ENCODE measurements at places on chromosomes 3 and 15.

- no peak for DNase-seq
Measured at GRCh38 chr3:171776411-171776810, 33.9 kb downstream of the PLD1 start.

GRCh38 chr3:20054549-20054987 lies 14.3 kb downstream of the KAT2B start:
- DNase-seq, result no peak

DNA sequence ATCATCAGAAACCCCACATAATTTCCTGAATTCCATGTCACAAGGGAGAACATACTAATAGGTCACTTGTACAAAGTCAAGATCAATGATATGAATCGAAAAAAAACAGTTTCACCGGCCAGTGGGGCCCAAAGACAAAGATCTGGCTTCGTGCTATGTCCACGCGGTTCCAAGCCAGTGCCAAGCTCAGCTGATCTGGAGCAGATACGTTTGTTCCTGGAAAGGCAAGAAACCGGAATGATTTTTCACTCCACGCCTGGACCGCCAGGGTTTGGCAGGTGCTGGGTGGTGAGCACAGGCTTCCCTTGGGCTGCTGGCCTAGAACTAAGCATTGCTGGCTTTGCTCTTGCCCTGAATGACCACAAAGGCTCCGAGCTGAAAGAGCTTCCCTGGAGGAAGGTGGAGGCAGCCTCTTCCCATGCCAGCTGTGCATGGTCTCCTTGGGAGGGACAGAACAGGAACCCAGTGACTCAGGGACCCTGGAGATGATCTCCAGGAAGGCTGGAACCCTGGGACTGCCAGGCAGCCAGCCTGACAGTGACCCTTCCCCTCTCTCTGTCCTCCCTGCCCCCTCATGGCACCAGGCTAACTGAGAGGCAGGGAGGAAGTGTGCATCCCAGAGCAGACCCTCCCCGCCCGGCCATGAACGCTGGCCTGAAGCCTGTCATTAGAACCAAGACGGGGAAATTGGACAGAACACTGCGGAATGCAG lies 40.9 kb downstream of the TRPM1 start:
- DNase-seq, result no peak

DNA sequence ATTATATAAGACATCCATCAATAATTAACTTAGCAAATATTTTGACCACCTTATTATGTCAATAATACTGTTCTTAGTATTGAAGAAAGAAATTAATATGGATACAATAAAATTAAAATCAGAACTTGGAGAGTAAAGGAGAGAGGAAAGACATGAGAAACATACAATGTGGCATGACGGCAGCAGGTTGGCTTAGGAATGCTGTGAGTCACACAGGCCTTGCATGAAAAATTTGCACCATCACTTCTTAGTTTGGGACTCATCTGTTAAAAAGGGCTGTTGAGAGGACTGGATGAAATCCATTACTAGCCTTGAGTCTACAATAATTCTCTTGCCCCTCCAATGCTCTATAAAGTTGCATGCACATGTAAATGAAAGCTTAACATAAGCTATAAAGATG lies 880.8 kb downstream of the ROBO1 start:
- DNase-seq, result no peak

DNA sequence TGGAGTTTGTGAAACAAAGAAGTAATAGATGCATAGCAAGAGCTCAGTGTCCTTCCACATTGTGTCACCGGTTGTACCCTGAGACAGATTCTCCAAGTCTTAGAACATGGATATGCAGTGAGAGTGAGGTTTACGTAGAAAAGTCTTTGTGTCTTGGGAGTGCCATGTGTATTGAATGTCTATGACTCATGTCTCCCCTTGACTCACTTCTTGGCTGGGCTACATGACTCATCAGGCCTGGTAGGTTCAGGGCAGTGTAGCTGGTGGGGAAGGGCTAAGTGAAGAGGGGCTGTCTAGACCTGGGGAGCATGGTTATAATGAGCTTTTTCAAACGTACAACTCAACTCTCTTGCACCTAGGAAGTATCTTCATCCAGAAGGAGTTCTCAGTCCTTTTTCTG lies 167.4 kb downstream of the GAP43 start:
- no peak for DNase-seq

DNA sequence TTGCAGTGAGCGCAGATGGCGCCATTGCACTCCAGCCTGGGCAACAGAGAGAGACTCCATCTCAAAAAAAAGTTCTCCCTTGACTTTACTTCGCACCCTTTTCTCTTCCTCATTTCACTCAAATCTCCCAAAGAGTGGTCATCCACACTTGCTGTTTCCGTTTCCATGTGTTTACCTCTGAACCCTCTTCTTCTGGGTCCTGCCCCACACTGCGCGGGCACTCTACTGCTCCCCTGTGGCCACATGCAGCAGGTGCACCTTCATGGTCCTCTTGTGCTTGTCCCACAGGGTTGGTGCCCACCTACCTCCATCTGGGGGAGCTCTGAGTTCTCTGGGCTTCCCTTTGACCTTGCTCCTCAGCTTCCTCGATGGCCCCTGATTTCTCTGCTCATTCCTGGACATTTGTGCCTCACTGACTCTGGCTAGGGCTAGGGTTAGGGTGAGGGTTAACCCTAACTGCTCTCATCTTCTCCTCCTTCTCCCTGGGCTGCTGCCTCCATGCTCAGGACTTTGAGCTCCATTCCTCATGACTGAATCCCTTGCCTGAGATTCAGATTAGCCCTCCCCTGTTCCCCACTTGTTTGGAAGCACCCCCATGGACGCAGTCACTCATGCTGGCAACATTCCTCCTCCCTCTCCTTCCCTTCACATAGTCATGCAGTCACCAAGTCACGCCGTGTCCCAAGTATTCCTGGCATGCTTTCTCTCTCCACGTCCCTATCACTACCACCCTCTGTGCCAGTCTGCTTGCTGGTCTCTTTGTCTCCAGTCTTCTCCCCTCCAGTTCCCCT lies 26.6 kb upstream of the KY start:
- no peak for DNase-seq

GRCh38 chr15:100779331-100780207 lies 100.1 kb upstream of the ALDH1A3 start:
- DNase-seq, result peak; percentile 10

GRCh38 chr3:71585887-71586809 lies 2.6 kb upstream of the FOXP1 start:
- DNase-seq, result no peak

- DNase-seq, result peak; percentile 50
Measured at GRCh38 chr3:138463724-138464490, 29.5 kb downstream of the ESYT3 start.

DNA sequence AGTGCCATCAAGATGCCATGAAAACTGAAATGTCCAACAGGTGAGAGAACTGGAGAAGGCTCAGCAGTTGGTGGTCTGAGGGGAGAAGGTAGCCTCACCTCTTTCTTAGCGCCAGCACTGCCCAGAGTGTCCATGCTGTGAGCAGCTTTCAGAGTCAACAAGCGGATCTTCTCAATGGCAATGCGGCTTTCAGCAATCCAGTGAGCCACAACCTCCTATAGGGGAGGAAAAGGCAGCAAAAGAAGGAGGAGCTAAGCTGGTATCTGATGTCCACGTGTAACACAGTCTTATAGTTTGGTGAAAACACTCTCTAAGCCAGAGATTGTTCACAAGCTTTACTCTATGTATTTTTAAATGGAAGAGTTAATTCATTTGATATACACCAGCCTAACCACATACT lies 36.1 kb upstream of the ACKR4 start:
- no peak for DNase-seq

GRCh38 chr3:30241721-30242120 lies 364.7 kb upstream of the TGFBR2 start:
- DNase-seq, result no peak

DNA sequence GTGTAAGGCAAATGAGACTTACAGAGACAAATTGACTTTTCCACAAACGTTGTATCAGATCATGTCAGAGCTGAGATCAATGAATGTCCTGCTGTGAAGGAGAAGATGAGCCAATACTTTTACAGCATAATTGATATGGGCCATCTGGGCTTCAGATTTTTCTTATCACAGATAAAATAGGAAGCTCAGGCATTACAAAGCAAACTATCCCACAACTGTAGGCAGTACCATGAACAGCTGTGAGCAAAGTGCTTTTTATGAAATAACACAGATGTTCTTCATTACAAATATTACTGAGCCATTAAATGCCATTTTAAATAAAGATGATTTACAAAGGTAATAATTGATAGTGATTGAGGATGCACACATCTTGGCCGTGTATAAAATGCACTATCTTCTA lies 852.3 kb downstream of the OTOL1 start:
- DNase-seq, result no peak

DNA sequence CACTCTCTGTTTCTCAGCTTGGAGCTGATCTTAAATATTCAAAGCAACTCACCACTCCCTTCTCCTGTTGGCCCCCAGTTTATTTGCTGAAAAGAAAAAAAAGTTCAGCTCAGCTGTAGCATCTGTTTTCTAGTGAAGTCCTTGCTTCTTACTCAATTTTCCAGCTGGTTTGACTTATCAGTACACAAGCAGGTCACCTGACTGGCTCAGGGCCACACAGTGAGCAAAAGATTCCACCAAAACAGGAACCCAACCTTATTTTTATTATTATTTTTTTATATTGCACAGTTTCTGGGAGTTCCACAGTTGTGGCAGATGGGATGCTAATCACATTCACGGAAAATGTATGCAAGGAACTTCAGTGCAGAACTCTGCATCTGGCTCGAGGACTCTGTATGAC lies 390.7 kb upstream of the RGMA start:
- DNase-seq, result peak; percentile 80

DNA sequence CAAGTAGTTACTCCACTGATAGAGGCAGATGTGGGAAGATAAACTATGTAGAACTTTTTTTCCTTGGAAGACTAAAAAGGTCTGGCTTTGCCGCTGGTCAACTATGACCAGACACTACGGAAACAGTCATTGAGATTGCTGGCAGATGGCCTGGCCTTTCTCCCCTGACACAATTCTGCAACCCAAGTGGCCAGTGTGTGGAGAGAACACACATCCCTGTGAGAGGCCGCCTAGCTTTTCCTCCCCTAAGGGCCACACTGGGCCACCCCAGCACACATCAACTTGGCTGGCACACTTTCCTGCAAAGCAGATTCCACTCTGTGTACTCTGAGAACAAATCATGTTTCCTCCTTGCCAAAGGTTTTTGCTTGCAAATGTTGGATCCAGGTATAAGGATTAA lies 10.4 kb upstream of the TJP1 start:
- DNase-seq, result no peak

DNA sequence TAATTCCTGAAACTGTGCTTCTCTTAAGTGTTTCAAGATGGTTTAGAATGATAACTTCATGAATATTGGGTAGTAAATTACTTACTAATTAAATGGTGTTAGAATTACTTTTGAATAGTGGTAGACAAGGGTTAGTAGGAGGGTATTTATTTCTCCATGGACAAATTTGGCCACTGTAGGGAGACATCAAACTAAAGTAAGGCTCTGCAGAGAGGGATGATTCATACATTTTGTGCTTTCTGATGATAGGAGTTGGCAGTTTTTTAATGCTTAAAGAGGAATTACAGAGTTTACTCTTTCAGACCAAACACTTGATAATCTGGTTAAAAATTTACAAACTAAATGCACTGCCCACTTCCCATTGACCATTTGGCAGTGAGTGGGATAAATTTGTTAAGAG lies 127.6 kb downstream of the NAALADL2 start:
- no peak for DNase-seq
